ENCODE measurements at places on chromosomes 5 and 9. TPM values are rescaled to one million over a fixed set of nuclear protein-coding genes. Genes with fewer than 3 reads are reported as not detected.

LRRC26 gene
- total RNA-seq: not detected

GBA2 gene
- 44.1 TPM for total RNA-seq

LCN1 gene
- total RNA-seq: not detected

PKD2L2 gene
- not detected for total RNA-seq

PCDHGB2 gene
- total RNA-seq: 0.08 TPM

DNA sequence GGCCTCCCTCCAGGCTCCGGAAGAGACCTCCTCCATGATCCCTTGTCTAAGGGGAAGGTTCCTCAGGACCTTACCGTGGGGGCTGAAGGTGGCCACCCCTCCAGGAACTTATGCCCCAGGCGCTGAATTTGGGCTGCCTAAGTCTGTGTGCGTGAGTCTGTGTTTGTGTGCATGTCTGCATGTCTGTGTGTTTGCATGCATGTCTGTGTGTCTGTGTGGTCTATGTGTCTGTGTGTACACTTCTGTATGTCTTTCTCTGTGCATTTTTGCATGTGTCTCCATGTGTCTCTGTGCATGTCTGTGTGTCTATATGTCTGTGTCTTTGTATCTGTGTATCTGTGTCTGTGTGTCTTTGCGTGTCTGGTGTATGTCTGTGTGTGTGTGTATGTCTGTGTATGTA lies 20.5 kb downstream of the ABO start:
- DNase-seq: no peak
- H3K27ac ChIP-seq: no peak overlapping the region
- peaks cover 8% of the 10 kb centered on the region for H3K4me1 ChIP-seq

- no peak overlapping the region for H3K27ac ChIP-seq
- no peaks in the 10 kb centered on the region for H3K4me1 ChIP-seq
- no peaks in the 10 kb centered on the region for H3K36me3 ChIP-seq
- peaks cover 20% of the 10 kb centered on the region for H3K27me3 ChIP-seq
Observed at GRCh38 chr9:83066771-83067170, 3.8 kb upstream of the RASEF start.

DNA sequence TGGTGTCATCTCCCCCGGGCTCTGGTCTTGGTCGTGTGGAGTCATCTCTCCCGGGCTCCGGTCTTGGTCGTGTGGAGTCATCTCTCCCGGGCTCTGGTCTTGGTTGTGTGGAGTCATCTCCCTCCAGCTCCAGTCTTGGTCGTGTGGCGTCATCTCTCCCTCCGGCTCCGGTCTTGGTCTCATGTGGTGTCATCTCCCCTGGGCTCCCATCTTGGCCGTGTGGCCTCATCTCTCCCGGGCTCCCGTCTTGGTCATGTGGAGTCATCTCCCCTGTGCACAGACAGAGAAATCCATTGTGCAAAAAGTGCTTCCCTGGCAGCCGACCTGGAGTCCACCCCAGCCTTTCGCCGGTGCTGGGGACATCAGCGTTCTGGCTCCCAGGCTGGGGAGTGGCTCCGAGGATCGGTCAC lies 91.1 kb upstream of the CACNA1B start:
- peaks cover 35% of the 10 kb centered on the region for H3K36me3 ChIP-seq
- H3K4me3 ChIP-seq: no peak overlapping the region
- no peak overlapping the region for H3K27ac ChIP-seq
- H3K4me1 ChIP-seq: peaks cover 23% of the 10 kb centered on the region

DNA sequence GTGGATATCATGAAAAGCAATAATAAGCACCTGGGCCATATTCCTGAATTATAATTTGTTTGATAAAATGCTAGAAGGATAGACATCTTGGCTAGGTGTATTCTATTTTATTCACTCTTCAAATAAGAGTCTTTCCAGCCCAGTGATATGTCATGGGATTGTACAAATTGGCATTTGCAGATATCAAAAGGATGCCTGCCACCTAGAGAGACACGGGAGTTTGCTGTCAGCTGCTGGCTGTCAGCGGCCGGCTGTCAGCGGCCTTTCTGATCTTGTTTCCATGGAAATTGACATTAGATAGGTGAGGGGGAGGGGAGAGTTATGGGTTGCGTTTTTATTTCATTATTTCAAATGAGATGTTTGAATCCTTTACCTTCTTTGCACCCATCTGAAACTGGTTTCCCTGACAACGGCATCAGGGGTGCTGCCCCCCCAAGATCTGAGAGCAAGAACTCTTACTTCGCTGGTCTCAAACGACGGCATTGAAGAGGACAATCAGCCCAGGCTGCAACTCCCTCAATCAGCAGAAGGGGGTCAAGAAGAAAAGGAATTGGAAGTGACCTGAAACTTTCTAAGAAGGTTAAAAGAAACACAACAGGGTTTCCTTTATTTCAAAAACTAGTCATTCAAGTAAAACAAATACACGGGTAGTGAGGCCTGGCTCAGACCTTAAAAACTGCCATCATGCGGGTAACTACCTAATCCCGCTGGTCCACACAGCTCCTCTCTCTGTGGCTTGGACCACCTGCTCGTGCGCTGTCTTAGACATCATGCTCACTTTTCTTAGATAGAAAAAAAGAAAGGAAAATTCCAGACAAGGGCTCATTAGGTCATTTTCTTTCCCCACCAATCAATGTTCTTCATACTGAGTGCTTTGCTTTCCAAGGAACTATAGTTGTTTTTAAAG lies 115.7 kb downstream of the TLE1 start:
- no peak overlapping the region for H3K4me3 ChIP-seq
- no peaks in the 10 kb centered on the region for H3K27me3 ChIP-seq
- H3K36me3 ChIP-seq: no peaks in the 10 kb centered on the region
- no peak overlapping the region for H3K27ac ChIP-seq
- no peaks in the 10 kb centered on the region for H3K4me1 ChIP-seq
- DNase-seq: no peak

DNA sequence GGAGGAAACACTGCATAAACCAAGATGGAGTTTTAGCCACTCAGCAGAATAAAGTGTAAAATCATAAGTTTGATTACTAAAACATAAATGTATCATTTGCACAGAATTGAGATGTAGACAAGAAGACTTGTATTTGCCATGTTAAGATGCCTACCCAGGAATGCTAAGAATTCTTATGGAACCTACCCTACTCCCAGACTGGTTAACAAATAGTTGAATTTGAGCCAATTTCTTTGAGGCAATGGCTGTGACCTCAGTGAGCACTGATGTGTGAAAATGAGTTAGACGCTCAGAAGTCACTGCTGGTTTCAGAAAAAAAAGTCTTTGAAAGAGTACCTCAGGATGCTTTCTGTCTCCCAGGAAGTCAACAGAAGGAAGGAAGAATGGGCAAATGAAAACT lies 95.6 kb downstream of the ESM1 start:
- no peaks in the 10 kb centered on the region for H3K36me3 ChIP-seq
- DNase-seq: no peak
- no peak overlapping the region for H3K27ac ChIP-seq
- no peak overlapping the region for H3K4me3 ChIP-seq
- H3K4me1 ChIP-seq: no peaks in the 10 kb centered on the region

GRCh38 chr9:71755869-71756268 lies 12.4 kb downstream of the CEMIP2 start:
- peaks cover 14% of the 10 kb centered on the region for H3K36me3 ChIP-seq
- no peaks in the 10 kb centered on the region for H3K27me3 ChIP-seq
- no peak overlapping the region for H3K27ac ChIP-seq
- H3K4me3 ChIP-seq: no peak overlapping the region

DNA sequence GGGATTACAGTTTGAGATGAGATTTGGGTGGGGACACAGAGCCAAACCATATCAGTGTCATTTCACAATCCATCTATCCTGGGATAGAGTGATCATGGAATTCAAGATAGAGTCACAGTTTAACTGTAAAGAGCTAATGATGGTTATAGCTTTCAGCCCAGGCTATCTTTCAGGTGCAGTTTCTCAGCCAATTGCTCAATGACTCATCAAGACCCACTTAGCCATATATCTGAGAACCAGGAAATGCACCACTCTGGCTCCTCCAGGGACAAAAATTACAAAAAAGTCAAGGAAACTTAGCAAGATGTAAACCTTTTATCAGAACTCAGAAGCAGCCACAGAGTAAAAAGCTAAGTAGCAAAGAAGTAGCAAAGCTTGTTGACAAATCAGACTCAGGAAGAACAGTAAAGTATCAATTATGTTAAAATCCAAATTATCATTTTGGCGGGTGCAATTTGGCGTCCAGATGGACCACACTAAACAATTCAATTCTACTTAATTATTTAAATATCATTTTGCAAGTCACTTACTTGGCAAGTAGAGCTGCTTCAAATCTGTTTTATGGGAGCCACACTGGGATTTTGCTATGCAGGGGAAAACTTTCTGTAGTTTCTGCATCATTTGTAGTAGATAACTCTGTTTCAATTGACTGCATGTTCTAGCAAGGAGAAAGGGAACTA lies 169.4 kb downstream of the TLE1 start:
- no peak for DNase-seq
- H3K4me1 ChIP-seq: no peaks in the 10 kb centered on the region
- H3K27me3 ChIP-seq: no peaks in the 10 kb centered on the region
- no peaks in the 10 kb centered on the region for H3K36me3 ChIP-seq
- H3K4me3 ChIP-seq: no peak overlapping the region
- no peak overlapping the region for H3K27ac ChIP-seq

- no peak for DNase-seq
- H3K4me3 ChIP-seq: no peak overlapping the region
- H3K36me3 ChIP-seq: no peaks in the 10 kb centered on the region
- H3K27me3 ChIP-seq: no peaks in the 10 kb centered on the region
- H3K27ac ChIP-seq: no peak overlapping the region
Observed at GRCh38 chr5:1542781-1543180, 19.0 kb upstream of the LPCAT1 start.

DNA sequence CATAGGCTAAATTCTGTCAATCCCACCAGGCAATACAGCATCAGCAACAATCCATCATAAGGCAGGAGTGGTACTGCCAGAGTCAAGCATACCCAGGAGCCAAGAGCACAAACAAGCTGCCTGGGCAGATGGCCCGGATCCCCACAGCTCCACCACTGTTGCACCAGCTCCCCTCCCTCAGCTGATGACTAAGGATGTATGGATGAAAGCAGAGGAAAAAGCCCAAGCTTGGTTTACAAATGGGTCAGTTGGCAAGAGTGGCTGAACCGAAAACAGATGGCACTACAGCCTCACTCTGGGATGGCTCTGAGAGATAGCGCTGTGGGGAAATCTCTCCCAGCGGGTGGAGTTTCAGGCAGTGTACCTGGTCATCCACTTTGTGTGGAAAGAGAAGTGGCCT lies 29.4 kb downstream of the DROSHA start:
- H3K4me1 ChIP-seq: no peaks in the 10 kb centered on the region
- peaks cover 57% of the 10 kb centered on the region for H3K36me3 ChIP-seq
- H3K4me3 ChIP-seq: no peak overlapping the region
- DNase-seq: no peak
- no peak overlapping the region for H3K27ac ChIP-seq
- no peaks in the 10 kb centered on the region for H3K27me3 ChIP-seq

DNA sequence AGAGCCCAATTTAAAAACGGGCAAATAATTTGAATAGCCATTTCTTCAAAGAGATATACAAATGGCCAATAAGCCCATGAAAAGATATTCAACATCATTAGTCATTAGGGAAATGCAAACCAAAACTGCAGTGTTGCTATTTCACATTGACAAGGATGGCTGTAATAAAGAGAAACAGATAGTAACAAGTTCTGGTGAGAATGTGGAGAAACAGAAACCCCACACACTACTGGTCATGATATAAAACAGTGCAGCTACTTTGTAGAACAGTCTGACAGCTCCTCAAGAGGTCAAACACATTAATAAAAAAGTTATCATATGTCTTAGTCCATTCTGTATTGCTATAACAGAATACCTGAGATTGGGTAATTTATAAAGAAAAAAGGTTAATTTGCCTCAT lies 237.0 kb upstream of the GRAMD2B start:
- no peak for DNase-seq
- H3K27ac ChIP-seq: no peak overlapping the region
- no peak overlapping the region for H3K4me3 ChIP-seq
- no peaks in the 10 kb centered on the region for H3K27me3 ChIP-seq

DNA sequence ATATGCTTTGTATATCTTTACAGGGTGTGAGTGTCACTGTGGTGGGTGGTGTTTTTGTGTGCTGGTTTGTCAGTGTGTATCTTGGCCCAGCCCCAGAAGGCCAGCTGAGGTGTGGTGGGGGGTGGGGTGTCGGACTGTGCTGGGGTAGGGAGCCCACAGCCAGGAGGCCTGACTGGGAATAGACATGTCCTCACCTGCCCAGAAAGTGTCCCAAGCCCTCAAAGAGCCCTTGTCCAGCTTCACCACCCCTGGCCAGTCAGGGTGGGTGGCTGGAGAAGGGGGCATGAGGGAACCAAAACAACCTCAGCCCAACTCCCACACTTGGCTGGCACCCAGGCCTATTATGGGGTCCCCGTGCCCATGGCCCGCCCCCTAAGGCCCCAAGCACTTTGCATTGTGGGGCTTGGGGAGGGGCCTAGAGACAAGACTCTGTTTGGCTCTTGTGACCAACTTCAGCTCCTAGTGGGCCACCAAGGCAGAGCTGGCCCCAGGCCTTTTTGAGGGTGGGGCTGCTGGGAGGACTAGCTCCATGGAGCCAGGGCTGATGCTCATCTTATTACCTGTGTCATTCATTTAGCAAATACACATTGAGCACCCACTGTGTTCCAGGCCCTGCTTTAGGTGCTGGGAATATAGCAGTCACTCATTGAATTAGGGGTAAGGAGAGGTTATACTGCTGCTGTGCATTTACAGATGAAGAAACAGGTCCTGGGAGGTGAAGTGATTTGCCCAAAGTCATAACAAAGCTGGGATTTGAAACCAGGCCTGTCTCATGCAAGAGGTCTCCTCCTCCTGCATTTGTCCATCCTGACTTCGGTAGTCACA lies 56.2 kb upstream of the PSD2 start:
- H3K27ac ChIP-seq: no peak overlapping the region
- H3K27me3 ChIP-seq: peaks cover 1% of the 10 kb centered on the region
- H3K4me1 ChIP-seq: no peaks in the 10 kb centered on the region
- no peak for DNase-seq

GRCh38 chr9:120730654-120731514 lies 16.6 kb upstream of the MEGF9 start:
- no peak overlapping the region for H3K4me3 ChIP-seq
- peaks cover 20% of the 10 kb centered on the region for H3K4me1 ChIP-seq
- H3K36me3 ChIP-seq: no peaks in the 10 kb centered on the region
- H3K27me3 ChIP-seq: no peaks in the 10 kb centered on the region
- H3K27ac ChIP-seq: no peak overlapping the region

DNA sequence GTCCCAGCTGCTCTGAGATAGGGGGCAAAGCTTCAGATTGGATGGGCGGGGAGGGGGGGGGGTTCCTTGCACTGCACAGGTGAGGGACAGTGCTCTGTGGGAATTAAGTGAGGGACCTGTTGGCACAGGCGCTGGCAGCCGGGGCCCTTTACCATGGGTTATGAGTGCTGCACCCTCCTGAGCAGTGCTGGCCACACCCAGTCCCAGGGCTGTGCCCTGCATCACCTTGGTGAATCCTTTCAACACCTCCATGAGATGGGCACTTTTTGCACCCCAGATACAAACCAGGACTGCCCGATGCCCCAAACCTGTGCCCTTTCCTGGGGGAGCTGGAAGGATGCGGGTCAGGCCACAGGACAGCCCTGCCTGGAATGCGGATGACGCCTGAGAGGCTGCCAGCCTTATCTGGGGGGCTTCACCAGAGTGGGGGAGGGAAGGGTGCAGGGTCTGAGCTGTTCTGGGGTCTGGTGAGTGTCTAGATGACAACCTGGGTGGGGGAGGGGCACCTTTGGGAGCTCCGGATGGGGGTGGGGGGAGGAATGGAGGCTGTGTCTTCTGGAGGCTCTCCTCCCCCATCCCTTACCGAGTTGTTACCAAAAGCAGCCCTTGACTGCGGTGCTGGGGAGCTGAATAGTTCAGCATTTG lies 5.2 kb downstream of the CRB2 start:
- H3K27me3 ChIP-seq: peaks cover 5% of the 10 kb centered on the region
- DNase-seq: no peak
- no peak overlapping the region for H3K4me3 ChIP-seq

- no peaks in the 10 kb centered on the region for H3K36me3 ChIP-seq
- DNase-seq: no peak
- no peak overlapping the region for H3K4me3 ChIP-seq
- H3K27me3 ChIP-seq: peaks cover 9% of the 10 kb centered on the region
- no peaks in the 10 kb centered on the region for H3K4me1 ChIP-seq
- no peak overlapping the region for H3K27ac ChIP-seq
Observed at GRCh38 chr9:16732546-16732945, 137.9 kb downstream of the BNC2 start.
